ENCODE measurements at places on chromosomes 12 and 14.

- DNase-seq, result no peak
These were observed 30.7 kb downstream of the LRIG3 start for GRCh38 chr12:58889557-58889956.

- DNase-seq, result peak; percentile 91
These were observed 5.9 kb downstream of the KRT86 start for GRCh38 chr12:52280319-52280795.

DNA sequence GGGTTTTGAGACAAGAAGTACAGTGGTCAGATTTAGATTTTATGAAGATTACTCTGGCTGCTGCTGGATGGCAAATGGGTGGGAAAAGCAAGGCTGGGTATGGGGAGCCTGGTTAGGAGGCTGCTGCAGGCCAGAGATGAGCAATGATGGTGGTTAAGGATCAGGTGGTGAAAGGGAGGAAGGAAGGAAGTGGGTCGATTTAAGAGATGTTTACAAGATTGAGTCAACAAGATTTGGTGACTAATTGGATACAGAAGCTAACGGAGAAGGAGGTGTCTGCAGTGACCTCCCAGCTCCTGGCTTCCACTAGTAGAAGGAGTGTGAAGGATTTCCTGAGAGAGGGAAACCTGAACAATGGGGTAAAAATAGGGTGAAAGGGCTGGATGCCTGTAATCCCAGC is 18.7 kb downstream of the NOS1 start:
- no peak for DNase-seq

GRCh38 chr14:54652188-54652587 is 85.3 kb downstream of the SAMD4A start:
- peak; percentile 97 for DNase-seq

- DNase-seq, result no peak
These were observed 3.8 kb downstream of the BCDIN3D start for GRCh38 chr12:49838973-49839633.

GRCh38 chr14:74841230-74842207 is 34.4 kb downstream of the PROX2 start:
- DNase-seq, result no peak

DNA sequence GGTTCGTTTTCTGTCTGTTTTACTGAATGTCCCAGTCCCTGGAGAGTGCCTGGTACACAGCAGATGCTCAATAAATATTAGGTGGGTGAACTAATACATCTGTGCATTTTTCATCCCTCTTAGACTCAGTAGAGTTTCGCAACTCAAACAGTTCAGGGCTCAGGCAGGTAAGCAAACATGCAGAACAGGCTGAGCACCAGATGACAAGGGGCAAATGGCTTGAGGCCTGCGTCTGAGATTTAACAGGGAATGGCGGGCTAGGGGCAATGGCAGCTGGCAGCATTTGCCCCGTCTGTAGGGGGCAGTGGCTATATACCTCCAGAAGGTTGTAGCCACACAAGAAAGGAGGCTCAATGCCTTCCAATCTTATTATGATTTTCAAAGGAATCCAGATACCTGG is 8.6 kb upstream of the RAN start:
- no peak for DNase-seq

- no peak for DNase-seq
These were observed 100.1 kb downstream of the HEATR5A start for GRCh38 chr14:31320216-31320615.

DNA sequence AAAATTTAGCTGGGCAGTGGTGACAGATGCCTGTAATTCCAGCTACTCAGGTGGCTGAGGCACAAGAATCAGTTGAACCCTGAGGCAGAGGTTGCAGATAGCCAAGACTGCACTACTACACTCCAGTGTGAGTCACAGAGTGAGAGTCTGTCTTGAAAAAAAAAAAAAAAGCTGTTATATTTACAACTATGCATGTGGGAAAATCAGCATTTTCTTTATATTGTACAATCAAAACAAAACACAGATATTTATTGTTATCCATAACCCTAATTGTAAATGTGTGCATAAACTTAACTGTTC is 12.5 kb downstream of the C1R start:
- no peak for DNase-seq

DNA sequence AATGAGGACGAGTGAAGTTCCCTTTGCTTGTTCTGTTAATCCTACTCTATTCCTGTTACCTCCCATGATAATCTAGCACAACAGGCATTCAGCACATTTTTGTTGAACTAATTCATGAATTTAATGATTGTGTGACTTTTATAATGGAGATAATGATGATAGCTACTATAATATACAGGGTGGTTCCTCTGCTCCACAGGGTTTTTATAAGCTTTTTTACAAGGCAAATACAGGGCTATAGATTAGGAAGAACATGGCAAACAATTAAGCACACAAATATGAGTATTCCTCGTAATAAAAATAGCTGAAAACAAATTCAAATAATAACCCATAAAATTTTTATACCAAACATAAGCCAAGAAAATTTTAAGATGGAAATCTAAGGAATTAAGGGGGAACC is 145.6 kb upstream of the TMTC1 start:
- no peak for DNase-seq

DNA sequence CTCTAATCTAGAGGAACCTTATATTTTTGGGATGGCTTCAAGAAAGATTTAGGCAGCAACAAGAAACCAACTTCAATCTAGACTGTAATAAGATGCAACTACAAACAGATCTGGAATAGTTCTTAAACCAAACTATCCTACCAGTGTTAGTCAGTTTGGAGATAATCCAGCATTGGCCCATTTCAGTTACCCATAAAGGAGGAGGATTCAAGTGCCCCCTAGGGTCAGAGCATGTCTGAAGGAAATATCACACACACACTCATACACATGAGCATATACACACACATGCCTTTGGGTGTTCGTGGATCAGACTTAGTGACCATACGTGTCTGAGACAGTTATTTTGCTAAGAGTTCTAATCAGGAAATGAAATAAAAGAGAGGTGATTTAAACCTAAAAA is 261.2 kb downstream of the ADAMTS20 start:
- no peak for DNase-seq

GRCh38 chr12:81207664-81208063 is 129.8 kb downstream of the ACSS3 start:
- no peak for DNase-seq

DNA sequence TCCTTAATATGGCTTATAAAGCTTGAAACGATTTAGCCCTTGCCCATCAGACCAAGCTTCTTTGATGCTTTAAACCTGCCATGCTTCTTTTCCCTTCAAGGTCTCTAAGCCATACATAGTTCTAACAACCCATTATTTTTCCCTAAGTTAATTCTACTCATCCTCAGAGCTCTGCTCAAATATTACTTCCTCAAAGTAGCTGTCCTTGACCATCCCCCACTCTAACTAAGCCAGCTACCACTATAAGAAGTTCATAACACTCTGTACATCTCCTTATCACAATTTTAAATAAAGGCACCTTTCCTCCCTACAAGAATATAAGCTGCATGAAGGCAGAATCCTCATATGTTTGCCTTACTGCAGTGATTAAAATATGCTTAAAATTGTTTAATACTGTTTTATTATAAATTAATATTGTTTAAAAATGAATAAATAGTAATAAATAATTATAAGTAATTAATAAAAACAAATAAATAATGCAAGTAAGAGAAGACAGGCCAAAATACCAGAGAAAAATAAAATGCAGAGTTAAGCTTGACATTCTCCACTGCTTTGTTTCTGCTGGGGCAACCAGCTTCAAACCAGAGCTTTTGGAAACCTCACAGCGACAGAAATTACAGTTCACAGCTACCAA is 76.8 kb downstream of the NUMB start:
- no peak for DNase-seq

- DNase-seq, result no peak
These were observed 76.4 kb upstream of the ANO4 start for GRCh38 chr12:100718187-100718586.

GRCh38 chr12:124800506-124800905 is 63.2 kb downstream of the SCARB1 start:
- DNase-seq, result no peak

GRCh38 chr14:67060546-67060945 is 128.7 kb upstream of the GARIN2 start:
- DNase-seq, result no peak

GRCh38 chr14:23550812-23551265 is 726 bp downstream of the ZFHX2 start:
- no peak for DNase-seq

DNA sequence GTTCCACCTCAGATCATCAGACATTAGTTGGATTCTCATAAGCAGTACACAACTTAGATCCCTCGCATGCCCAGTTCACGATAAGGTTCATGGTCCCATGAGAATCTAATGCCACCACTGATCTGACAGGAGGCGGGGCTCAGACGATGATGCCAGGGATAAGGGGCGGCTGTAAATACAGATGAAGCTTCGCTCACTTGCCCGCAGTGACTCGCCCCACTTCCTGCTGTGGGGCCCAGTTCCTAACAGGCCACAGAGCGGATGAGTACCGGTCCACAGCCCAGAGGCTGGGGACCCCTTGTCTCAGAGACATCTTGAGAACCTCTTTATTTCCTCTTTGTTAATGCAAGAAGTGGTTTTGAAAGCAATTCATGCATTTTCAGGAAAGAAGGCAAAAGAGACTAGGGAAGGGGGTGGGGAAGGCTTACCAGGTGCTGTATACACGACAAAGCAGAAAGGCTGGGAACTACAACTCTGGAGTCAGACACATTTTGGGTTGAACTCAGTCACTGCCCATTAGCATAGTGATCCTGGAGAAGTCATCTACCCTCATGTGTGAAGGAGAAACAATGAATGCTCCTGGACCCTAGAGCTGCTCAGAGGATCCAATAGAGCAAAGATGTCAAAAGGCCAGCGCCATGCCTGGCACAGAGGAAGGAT is 68.7 kb downstream of the EID3 start:
- DNase-seq, result no peak

DNA sequence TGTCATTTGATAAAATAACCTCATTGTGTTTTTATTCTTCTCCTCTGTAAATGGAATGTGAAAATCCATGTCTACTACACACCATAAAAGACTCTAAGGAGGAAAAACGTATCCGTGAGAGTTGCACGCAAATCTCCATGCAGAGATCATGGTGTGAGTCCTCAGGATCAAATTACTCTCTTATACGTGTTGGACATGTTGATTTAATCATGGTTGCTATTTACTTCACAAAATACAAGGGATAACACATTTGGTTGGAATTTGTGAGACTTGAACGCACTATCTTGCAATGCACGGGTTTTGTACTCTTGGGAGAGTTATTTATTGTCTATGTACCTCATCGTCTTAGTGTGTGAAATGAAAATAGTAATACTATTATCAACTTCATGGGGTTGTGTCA is 128.0 kb upstream of the RASSF8 start:
- no peak for DNase-seq

DNA sequence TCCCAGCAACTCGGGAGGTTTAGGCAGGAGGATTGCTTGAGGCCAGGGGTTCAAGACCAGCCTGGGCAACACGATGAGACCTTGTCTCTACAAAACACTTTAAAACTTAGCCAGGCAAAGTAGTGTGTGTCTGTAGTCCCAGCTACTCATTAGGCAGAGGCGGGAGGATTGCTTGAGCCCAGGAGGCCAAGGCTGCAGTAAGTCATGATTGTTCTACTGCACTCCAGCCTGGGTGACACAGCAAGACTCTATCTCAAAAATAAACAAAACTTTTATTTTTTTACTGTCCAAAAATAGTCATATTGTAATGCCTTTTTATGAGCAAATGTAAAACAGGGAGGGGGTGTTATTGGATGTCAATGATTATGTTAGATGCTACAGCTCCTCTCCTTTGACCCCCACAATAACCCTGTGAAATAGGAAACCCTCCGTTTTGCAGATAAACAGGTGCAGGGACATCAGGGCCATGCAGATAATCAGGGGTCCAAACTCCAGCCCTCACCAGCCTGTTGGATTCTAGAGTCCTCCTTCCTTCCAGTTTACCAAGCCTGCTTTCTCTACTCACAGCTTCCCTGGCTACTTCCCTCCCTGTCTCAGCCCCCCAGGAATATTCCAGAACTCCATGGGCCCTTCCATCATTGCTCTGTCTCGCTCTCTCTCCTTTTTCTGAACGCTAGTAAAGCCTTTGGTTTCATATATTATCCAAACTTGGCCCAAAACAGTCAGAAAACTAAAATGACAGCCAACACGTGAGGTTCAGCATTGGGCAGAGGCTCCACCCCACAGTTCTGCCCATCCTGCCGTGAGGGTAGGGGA is 5.9 kb upstream of the FBLN5 start:
- DNase-seq, result no peak

DNA sequence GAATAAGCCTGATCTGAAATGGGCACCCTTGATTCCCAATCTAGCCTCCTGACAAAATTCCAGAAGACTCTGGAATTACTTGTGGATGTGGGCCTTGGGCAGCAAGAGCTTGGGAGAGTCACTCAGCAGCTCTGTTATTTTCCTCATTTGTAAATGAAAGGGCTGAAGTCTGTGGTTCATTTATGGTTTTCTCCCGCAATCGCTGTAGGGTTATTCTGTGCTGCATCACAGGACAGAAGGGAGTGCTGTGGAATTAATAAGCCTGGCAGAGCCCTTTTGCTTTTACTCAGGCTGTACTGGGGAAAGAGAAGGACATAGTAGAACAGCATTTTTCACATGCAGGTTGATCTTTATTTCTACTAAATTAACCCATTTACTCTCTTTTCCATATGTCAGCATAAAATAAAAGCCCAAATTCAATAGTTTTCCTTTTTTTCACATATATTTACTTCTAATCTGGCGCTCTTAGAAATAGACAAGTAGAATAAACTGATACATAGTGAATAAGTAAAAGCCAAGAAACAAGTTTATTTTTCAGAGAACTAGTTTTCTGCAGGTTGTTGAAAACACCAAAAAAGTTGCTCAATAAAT is 49.2 kb downstream of the DUSP16 start:
- no peak for DNase-seq

DNA sequence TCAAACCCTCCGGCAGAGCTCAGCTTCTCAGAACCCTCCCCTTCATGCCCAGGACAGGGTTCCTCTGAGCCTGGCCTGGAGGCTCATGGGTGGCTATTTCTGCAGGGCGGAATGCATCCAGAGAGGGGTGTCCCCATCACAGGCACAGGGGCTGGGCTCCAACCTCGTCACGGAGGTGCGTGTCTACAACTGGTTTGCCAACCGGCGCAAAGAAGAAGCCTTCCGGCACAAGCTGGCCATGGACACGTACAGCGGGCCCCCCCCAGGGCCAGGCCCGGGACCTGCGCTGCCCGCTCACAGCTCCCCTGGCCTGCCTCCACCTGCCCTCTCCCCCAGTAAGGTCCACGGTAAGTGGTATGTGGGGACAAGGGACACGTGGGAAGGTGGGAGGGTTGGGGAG is 15.7 kb downstream of the HNF1A start:
- no peak for DNase-seq

DNA sequence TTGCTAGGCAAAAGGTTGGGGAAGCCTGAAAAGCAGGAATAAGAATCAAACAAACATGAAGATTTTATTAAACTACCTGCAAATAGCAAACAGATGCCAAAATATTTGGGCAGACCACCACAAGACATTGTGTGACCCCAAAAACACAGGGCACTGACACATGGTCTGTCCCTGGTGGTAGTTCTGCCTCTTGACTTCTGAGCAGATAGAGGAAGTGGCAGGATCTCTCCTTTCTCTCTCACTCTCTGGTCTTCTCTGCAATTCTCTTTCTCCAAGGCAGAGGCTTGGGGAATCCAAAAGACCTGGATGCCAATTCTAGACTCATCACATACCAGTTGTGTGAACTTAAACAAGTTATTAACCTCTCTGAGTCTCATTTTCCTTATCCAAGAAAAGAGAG is 4.3 kb upstream of the PTGDR start:
- no peak for DNase-seq

- DNase-seq, result no peak
These were observed 38.9 kb downstream of the CPSF2 start for GRCh38 chr14:92160619-92161018.

GRCh38 chr12:78236264-78236663 is 405.6 kb downstream of the NAV3 start:
- DNase-seq, result no peak

- no peak for DNase-seq
These were observed 48.9 kb downstream of the TRAF3 start for GRCh38 chr14:102826161-102826560.
